ENCODE measurements at places on chromosomes 5 and 9.

DNA sequence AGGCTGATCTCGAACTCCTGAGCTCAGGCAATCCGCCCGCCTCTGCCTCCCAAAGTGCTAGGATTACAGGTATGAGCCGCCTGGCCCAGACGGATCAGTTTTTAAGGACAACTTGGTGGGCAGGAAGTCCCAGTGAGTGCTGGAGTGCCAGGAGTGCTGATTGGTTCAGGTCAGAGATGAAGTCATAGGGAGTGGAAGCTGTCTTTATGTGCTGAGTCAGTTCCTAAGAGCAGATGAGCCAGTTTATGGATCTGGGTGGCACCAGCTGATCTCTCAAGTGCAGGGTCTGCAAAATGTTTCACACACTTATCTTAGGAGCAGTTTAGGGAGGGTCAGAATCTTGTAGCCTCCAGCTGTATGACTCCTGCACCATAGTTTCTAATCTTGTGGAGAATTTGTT, 292.1 kb upstream of the ELAVL2 start:
- DNase-seq, result no peak

DNA sequence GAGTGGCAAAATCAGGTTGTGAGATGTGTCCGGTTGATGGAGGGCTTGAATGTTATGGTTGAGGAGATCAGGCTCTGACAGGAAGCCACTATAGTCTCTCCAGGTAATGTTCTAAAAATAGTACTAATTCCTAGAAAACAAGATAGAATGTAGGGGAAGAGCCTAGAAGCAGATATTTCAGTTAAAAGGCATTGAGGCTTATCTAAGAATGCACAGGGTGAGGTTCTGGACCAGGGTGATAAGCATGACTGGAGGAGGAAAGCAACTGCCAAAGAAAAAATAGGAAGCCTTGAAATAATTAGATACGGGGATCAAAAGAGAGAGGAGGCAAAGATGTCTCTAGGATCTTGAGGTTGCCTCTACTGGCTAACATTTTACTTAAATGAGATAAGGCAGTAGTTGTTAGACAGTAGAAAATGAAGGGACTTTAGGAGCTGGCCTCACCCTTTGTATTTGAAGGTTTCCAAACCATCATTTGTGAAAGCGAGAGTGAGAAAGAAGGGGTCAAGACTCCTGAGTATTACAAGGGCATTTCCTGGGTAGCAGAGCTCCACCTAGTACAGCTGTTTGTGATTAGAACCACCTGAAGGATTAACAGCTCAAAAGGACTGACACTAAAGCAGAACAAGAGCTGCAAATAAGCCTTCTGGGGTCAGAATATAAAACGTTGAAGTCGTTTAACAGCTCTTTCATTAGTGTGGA, 15.4 kb upstream of the ARL15 start:
- DNase-seq, result no peak

DNA sequence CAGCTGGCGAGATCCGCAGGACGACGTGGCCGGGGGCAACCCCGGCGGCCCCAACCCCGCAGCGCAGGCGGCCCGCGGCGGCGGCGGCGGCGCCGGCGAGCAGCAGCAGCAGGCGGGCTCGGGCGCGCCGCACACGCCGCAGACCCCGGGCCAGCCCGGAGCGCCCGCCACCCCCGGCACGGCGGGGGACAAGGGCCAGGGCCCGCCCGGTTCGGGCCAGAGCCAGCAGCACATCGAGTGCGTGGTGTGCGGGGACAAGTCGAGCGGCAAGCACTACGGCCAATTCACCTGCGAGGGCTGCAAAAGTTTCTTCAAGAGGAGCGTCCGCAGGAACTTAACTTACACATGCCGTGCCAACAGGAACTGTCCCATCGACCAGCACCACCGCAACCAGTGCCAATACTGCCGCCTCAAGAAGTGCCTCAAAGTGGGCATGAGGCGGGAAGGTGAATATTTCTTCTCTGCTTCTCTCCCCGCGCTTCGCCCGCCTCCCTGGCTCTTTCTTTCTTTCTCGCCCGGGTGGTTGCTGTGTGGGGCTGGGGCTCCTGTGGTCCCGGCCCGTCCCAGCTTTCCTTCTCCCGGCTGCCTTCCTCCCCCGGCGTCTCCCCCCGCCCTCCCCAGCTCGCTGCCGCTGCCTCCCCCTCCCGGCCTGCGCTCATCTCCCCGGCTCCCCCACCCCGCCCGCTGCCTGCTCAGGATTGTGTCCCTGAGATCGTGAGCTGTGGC, 2.2 kb downstream of the NR2F1 start:
- no peak for DNase-seq

GRCh38 chr5:133240425-133241091, 188.7 kb downstream of the HSPA4 start:
- DNase-seq, result no peak

GRCh38 chr5:174148721-174149120, 103.2 kb downstream of the NSG2 start:
- DNase-seq, result no peak

DNA sequence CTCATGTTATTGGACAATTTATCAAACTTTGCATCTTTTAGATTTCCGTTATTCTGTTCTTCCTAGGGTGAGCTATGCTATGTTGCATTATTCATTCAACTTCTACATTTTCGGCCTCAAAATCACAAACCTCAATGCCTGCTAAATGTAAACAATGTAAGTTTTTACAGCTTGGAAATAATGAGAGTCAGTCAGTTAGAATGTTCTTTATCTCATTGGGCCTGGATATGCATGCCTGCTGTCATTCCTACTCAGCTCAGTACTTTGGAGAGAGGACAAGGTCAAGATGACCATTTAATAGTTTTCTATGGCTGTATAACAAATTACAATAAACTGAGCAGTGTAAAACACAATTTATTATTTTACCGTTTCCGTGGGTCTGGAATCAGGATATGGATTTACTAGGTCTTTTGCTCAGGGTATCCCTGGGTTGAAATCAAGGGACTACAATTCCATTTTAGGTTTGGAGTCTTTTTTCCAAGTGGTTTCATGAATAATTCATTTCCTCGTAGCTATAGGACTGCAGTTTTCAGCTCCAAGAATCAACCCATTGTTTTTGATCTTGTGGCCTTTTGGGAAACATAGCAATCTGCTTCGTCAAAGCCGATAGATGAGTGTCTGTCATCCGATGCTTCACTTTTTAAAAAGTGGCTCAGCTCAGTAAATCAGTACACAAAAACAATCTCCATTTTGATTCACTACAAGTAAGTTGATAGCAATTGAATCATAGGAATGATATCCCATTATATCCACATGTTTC, 1143.2 kb upstream of the CDH6 start:
- DNase-seq, result no peak

DNA sequence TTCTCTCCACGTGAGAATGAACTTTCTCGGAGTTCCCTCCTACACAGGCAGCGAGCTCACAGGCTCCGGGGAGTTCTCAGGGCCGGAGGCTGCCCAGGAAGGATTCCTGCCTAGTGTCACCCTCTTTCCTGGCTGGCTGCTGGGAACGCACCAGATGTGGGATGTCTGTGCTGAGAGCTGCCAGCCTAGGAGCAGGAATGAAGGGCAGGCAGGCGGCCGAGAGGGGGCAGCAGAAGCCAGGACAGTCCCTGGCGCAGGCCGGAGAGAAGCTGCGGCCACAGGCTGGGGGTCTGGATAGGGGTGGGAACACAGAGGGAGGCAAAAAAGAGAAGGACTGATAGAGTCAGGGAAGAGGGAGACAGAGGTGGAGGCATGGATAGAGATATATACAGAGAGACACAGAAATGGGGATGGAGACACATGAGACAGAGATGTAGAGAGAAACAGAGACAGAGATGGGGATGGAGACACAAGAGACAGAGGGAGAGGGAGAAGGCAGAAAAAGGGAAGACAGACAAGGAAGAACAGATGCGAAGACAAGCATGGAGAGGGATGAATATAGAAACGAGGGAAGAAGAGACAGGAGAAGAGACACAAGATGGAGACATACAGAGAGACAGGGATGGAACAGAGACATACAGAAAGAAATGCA, 25.3 kb upstream of the ENHO start:
- DNase-seq, result peak; percentile 68
